ENCODE measurements at places on chromosomes 5 and 9.
A peak's percentile ranks its signal among the peaks of the same experiment; 100 is the strongest.

DNA sequence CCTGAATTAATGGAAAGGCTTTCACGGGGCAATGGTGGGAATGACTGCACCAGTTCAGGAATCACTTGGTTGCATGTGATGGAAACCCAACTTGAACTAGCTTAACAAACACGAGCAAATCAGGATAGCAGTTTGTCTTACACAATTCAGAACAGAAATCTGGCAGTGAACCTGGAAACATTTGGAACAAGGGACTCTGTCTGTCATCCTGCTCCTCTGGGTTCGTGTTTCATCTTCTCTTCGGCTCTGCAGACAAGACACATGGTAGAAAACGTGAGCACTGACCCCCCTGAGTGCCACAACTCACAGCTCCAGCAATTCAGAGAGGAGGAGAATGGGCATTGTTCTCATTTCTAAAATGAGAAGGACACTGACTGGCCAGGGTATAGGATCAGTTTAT, 218.1 kb upstream of the NREP start:
- H3K27ac ChIP-seq = no peak overlapping the region
- peaks cover 1% of the 10 kb centered on the region for H3K27me3 ChIP-seq
- no peak for DNase-seq
- H3K4me1 ChIP-seq = no peaks in the 10 kb centered on the region

DNA sequence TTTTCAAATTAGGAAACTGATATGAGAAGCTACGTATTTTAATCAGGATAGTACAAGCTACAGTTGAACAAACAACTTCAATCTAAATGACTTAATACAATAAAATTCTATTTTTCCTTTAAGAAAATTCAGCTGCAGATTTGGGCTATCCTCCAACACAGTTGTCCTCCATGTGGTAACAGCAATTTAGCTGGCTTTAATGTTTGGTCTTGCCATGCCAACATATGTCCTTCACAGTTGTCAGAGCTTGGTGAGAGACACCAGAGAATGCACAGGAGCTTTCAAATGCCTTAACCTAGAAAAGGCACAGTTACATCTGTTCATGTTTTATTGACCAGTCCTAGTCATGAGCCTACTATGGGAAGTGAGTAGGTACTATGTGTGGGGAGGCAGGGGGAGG, 10.8 kb downstream of the FAM174A start:
- H3K27ac ChIP-seq = no peak overlapping the region
- no peaks in the 10 kb centered on the region for H3K36me3 ChIP-seq
- no peak for DNase-seq
- H3K27me3 ChIP-seq = no peaks in the 10 kb centered on the region
- H3K4me1 ChIP-seq = peaks cover 25% of the 10 kb centered on the region

DNA sequence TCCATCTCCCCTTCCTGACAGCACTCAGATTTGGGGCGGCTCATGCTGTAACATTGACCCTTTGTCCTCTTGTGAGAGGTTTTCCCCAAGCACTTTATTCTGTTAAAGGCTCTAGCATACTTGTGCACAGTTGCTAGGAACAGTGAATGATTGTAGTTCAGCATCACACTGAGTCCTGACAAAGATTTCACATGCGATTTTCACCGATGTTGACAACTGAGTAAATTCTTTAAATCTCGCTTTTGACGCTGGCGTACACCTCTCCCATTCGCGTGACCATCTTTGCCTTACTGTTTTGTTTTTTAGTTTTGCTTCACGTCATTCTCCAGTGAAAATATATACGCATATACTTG, 780 bp downstream of the CDC37L1 start:
- H3K27me3 ChIP-seq = no peaks in the 10 kb centered on the region
- peaks cover 17% of the 10 kb centered on the region for H3K4me1 ChIP-seq
- DNase-seq = no peak
- no peak overlapping the region for H3K4me3 ChIP-seq

DNA sequence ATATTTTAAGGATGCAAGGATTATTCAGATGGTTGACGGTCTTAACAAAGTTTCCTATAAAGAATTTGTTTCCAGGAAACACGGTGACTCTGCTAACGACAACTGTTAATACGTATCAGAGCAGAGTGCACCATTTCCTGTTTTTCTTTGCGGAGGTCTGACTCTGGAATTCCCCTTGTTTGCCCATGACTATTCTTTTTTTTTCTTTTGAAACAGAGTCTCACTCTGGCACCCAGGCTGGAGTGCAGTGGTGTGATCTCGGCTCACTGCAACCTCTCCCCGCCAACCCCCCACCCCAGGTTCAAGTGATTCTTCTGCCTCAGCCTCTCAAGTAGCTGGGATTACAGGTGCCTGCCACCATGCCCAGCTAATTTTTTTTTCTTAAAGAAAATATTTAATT, 115.9 kb downstream of the CDC42SE2 start:
- peak overlapping the region; percentile 98 for H3K27ac ChIP-seq
- H3K4me1 ChIP-seq = peaks cover 85% of the 10 kb centered on the region
- H3K27me3 ChIP-seq = no peaks in the 10 kb centered on the region
- H3K36me3 ChIP-seq = peaks cover 31% of the 10 kb centered on the region
- DNase-seq = peak; percentile 90

- peaks cover 43% of the 10 kb centered on the region for H3K4me1 ChIP-seq
- peak overlapping the region; percentile 84 for H3K4me3 ChIP-seq
- H3K27ac ChIP-seq = peak overlapping the region; percentile 55
- DNase-seq = peak; percentile 15
- no peaks in the 10 kb centered on the region for H3K27me3 ChIP-seq
Observed at GRCh38 chr5:180069589-180070247, 1.8 kb downstream of the RNF130 start.
